ENCODE measurements at places on chromosomes 7 and 10.

DNA sequence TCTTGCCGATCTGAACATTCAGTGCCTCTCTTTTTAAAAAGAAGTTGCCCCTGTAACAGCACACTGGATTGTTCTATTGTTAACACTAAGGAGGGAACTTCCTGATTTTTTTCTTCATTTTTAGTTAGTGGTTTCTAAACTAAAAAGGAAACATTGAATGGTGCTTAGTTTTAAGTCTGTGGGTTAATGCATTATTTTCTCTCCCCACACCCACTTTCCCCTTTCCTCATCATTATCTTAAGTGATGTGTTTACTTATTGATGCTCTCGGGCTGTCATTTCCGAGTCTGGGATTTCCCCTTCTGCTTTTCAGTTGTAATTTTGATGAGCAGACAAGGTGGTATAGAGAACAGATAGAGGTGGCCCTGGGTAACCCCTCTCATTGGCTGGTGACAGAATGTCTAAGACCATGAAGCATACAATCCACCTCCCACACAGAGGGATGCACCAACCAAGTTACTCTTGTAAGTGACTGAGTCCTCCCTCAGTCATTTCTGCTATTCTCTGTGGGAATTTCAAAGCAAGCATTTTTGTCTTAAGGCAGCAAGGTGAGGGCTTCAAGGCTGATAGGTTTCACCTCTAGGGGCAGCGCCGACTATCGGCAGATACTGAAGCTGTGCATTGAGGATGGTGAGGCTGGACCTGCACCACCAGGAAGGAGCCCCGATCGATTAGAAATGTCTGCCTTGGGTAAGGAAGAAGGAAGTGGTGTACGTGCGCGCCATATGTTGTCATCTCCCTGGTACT lies 49.5 kb downstream of the CHN2 start:
- DNase-seq: no peak

DNA sequence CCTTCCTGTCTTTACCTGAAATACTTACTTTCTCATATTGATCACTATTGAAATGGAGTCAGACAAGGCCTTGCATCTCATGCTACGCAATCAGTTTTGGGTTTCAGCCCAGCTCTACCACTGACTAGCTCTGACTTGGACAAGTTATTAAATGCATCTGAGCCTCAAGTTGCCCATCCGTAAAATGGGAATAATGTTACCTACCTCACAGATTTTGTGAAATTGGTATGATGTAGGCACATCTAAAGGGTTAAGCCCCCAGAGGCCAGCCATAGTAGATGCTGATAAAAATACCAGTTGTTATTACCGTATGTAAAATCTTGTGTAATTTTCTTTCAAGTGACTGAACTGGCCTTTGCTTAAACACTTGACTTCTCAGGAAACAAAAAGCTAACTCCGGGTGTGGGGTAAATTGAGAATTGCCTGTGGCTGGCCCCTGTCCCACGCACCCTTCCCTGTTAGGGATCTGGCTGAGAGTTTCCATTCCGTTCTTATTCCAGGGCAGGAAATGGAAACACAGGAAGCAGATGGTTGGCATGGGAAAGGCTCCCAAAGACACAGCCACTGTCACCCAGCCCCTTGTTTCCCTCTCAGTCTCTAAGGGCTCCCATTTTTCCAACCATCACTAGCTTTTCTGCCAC lies 7.5 kb downstream of the DUSP5 start:
- DNase-seq: no peak

DNA sequence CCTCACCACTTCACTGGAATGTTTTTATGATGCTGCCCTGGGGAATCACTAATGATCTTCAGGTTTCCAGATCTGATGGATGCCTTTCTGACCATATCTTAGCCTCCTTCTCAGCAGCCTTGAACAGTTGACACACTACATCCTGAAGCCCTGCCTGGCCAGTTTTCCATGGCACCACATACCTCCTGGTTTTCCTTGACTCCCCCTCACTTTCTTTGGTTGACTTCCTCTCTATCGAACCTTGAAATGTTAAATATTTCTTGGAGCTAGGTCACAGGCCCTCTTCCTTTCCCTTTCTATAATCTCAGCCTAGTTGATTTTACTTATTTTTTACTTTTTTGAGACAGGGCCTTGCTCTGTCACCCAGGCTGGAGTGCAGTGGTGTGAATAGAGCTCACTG lies 108.8 kb upstream of the CDK1 start:
- DNase-seq: no peak

GRCh38 chr7:9502269-9502668 lies 1068.9 kb downstream of the NXPH1 start:
- DNase-seq: no peak

DNA sequence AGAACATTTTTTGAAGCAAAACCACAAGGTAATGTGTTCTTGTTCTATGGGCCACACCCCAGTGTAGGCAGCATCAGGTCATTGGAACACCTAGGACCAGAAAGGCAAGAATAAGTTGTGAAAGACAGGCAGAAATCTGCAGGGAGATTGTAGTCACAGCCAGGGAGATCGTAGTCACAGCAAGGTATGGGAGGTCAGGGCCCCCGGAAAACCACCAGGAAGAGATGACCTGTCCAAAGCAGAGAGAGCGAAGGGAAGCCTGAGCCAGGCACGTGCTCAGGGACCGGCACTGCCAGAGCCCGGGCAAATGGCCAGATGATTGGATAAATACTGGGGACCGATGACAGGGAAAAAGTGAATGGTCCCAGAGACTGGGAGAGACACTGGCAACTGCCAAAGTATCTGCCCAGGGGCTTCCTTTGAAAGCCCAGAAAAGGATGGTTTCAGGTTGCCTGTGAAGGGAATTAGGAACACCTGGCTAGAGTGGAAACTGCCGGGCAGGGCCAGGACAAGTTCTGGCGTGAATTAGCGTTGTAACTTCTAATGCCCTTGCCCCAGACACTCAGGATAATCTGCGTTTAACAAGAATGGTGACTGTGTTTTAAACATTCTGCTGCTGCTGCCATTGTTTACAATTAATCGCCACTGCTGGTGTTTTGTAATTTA lies 3.9 kb upstream of the NOBOX start:
- DNase-seq: no peak

DNA sequence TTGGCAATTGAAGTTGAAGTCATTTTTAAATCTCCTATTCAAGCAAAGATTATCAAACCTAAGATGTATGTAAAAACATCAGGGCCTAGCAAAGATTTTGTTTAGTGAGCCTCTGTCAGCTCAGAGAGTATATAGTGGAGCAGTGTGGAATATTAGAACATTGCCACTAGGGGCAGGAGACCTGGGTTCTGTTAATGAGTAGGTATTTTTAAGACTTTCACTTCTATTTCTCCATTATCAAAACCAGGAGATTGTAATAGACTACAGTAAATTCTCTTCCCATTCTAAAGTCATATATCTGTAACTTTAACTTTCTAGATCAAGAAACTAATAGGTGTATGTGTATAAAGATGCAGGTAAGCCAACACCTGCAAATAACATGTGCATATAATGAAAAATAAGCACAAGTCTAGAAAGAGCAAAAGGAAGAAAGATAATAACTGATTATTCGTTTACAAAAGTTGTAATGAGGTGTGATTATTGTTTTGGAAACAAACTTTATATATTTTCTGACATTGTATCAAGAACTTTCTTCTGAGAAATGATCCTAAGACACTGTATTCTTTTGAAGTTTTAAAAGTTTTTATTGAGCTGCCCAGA lies 64.4 kb downstream of the KCND2 start:
- peak; percentile 61 for DNase-seq

- DNase-seq: peak; percentile 73
Observed at GRCh38 chr10:28432210-28432676, 100.7 kb upstream of the WAC start.

DNA sequence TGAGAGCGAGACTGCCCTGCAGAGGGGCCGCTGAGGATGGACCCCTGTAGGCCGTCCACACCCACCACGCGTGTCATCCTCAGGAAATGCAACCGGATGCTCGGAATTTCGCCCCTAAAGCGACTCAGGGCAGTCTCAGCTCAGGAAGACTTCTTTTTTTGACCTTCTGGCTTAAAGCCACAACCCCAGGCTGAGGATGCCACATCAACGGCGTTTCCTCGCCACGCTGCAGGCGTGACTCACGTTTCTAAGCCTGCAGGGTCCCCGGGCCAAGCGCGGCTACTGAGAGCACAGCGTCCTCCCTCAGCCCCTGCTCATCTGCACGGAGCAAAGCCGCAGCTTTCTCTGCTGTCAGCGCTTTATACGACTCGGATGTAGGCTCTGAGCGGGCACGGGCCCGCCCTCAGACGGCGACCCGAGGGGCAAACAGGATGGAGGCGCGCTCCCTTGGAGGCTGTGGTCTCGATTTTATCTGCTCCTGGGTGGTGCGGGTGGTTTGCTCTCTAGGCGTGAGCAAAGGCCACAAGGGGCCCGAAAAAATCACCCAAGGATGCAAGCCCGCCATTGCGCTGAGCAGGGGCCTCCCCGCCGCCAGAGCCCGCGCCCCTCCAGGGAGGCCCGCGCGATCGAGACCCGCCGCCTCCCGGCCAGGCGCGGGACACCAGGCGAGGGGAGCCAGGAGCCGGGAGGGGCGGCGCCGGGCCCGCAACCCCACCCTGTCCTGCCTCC lies 726 bp upstream of the INSIG1 start:
- DNase-seq: peak; percentile 88

DNA sequence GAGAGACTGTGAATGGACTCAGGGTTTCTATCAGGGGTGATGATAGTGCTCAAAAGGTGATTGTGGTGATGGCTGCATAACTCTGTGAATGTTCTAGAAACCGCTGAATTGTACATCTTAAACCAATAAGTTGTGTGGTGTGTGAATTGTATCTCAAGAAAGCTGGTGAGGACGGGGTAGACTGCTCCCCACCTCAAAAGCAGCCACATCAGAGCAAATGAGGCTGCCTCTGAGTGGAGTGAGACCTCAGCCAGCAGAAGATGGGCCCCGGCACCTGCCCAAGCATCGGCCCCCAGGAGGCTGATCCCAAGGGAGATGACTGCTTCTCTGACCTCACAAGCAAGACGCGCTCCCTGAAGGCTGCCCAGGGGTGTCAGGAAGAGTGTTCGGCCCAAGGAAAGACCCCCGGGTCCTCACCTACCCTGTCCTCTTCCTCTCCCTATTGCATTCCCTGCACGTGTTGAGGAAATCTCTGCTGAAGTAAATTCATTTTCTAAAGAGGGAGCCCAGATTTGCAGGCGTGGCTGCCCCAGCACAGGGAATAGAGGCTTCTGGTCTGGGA lies 279.3 kb upstream of the SHH start:
- no peak for DNase-seq

DNA sequence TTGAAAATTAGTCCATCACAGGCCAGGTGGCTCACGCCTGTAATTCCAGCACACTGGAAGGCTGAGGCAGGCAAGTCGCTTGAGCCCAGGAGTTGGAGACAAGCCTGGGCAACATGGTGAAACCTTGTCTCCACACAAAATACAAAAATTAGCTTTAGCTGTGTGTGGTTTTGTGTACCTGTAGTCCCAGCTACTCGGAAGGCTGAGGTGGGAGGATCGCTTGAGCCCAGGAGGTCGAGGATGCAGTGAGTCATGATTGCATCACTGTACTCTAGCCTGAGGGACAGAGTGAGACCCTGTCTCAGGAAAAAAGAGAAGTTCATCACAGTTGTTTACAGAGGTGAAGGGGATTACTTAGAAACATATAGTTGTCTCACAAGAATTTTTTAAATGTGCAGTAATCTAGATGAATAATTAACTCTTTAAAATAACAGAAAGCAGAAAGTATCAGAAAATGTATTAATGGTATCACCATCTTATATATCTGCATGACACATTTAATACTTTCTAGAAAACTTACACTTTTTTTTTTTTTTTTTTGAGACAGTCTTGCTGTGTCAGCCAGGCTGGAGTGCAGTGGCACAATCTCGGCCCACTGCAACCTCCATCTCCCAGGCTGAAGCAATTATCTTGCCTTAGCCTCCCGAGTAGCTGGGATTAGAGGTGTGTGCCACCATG lies 8.9 kb downstream of the LCOR start:
- DNase-seq: peak; percentile 53

DNA sequence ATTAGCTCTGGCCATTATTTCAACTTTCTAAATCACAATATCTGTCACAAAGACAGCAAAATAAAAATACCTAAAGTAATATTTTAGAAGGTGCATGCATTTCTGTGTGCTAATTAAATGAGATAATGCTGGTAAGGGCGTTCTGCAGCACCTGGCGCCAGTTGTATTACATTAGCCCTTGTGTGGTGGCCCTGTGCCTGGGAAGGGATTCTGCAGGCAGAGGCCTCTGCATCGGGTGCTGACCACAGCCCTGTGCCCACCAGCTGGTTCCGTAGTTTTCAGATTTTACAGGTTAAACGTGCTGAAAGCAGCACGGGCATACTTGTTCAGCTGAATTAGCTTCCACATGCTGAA lies 157.7 kb upstream of the PRKCQ start:
- DNase-seq: no peak

DNA sequence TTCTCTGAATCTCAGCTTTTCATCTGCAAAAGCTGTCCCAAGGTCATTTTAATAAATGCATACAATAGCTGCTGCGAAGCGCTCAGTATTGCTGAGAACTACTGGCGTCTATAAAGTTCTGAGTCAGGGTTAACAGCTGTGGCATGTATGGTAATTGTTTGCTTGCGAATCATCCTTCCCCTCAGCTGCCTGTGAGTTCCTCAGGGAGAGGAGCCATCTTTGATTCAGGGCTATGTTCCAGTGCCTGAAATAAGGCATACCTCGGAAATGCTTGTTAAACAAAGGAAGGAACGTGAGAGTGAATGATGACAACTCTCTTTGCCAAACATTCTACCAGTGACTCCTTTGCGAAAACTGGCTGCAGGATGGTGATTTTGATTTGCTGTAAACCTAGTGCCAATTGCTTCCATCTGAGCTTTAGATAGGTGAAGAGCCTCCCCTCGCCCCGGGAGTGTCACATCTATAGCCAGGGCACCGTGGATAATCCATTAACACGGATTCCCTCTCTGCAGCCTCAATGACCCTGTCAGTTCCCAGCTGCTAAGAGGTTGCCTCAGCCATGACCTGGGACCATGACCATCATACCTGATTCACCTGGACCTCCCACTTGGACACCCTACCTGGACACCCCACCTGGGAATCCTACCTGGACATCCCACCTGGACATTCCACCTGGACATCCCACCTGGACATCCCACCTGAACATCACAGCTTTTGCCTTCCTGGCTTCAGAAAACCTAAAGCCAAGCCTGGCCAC lies 39.6 kb downstream of the GPRIN2 start:
- DNase-seq: peak; percentile 58

DNA sequence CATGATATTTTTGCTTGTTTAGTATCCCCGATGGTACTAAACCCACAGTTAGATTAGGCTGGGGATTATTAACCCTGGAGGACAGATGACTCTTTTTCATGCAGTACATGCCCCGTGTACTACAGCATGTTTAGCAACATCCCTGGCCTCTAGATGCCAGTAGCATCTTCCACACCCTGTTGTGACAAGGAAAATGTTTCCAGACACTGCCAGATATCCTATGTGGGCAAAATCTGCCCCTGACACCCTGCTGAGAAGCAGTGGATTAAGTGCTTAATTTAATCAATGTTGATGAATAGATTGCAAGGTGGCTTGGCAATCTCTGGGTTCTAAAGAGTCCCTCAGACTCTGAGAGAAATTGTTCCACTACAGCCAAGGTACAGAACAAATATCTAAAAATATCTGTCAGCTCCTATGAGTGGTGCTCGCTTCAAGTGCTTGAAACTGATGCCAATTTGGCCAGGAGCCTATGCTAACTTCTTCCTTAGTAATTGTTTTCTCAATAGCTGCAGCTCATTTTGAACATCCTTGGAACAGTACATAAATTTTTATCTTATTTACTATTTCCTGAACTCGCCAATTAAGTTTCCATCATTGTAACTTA lies 247.0 kb downstream of the SORCS1 start:
- DNase-seq: no peak
